ENCODE measurements at places on chromosomes 16 and 17.

DNA sequence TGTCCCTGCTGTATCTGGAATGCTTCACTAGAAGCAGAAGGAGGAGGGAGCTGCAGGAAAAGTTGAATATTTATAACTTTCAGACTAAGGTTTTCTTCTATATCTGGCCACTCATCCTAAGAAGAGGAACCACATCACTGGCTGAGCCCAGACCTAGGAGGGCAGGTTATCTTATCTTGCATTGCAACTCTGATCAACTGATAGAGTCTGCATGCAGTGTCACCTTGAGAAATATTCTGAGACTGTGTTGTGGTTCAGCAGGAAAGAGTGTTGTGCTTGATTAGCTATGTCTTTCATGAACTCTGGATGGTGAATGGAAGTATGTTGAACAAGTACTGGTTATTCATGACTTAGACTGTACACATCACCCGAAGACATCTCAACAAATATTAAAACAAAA, 460.0 kb downstream of the TOX3 start:
- no peak for DNase-seq

- DNase-seq, result no peak
Measured at GRCh38 chr16:88793251-88793954, 8.4 kb upstream of the PIEZO1 start.

DNA sequence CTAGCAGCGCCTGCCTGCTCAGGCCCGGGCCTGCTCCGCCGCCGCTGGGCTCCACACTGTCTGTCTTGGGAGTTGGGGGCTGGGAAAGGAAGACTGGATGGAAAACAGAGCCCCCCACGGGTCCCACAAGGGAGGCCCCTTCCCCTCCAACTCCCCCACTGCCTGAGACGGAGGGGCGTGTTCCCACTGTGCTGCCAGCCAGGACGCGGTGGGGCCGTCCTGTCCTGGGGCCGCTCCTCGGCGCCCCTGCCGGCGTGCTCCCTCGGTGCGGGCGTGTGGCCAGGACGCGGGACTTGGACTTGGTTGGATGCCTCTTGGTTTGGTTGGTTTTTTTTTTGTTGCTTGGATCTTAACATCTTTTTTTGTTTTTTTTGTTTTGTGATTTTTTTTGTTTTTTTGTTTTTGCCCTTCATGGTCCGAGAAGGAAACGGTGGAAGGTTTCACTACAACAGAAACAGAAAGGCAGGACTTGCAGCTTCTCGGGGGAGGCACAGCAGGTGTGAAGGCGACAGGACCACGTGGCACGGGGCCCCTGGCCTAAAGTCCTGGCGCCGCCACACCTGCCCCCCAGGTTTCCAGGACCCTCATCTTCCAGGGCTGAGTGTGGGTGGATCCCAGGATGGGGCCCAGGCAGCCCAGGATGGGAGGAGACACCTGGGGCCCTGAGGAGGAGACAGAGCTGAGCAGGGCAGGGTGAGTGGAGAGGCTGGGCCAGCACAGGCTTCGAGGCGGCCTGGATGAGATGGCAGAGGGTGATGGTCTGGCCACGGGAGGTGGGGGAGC, 16.0 kb downstream of the ENGASE start:
- no peak for DNase-seq

GRCh38 chr16:64352246-64352645, 769.6 kb downstream of the CDH11 start:
- DNase-seq, result no peak

- DNase-seq, result peak; percentile 59
Measured at GRCh38 chr17:49694847-49695697, 12.7 kb downstream of the SLC35B1 start.

DNA sequence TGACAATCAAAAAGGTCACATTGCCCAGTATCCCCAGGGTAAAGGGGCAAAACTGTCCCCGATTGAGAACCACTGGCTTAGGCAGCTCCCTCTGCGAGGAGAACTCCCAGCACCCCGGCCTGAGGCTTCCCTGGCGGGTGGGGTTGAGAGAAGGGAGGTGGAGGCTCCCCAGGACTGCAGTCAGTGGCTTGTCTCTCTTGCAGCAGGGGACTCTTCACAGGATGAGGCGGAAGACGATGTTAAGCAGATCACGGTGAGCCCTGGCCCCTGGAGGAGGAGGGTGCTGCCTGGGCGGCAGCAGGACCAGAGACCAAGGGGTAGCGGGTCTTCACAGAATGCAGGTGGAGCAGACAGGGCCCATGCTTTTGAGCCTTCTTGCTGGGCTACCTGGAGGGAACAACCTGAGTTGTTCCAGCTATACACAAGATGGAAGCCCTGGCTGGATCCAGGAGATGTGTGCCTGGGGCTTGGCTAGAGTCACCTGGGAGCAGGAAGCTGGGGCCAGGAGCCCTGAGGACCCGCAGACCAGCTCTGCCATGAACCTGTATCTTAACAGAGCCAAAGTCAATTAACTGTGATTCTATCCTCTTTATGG, 16.8 kb downstream of the POLR3E start:
- no peak for DNase-seq

- no peak for DNase-seq
Measured at GRCh38 chr16:7746941-7747340, 414.3 kb downstream of the RBFOX1 start.

DNA sequence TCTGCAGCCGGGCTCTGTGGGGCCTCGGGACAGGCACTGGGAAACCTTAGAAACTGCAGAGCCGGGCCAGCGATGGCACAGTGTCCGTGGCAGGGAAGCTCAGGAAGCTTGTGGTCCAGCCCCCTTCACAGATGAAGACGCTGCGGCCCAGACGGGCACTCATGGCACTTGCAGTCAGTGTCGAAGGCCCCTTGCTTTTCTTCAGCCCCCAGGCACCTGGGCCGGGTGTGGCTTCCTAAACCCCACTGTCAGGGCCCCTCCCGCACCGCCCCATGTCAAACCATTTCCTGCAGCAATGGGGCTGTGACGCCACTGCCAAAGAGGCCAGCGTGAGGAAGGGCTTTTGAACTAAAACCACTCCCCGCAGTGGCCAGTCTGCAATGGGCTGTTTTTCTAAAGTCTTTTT, 164.0 kb downstream of the LAT start:
- no peak for DNase-seq

DNA sequence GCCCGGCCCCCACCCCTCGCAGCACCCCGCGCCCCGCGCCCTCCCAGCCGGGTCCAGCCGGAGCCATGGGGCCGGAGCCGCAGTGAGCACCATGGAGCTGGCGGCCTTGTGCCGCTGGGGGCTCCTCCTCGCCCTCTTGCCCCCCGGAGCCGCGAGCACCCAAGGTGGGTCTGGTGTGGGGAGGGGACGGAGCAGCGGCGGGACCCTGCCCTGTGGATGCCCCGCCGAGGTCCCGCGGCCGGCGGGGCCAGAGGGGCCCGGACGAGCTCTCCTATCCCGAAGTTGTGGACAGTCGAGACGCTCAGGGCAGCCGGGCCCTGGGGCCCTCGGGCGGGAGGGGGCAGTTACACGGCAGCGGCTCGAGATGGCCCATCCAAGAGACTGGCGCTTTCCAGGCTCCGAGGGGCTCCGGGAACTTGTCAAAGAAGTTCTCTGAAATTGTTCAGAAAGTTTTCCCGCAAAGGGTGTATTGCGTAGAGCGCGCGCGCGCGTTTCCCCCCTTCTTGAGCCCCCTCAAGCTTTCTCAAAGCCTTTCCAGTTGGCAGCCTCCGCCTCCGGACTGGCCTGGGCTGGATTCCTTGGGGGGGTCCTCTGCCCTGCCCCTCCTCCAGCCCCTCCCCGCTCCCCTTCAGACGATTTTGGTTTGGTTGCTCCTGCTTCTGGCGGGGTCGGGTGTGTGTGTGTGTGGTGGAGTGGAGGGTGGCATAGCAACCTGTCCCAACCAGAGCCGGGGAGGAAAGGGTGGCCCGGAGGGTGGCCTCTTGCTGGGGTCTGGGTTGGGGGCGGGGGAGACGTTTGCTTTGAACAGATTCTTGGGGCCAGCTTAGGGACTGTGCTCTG, 504 bp downstream of the ERBB2 start:
- DNase-seq, result no peak

GRCh38 chr16:85011846-85012284, 530 bp upstream of the ZDHHC7 start:
- DNase-seq, result no peak
